ENCODE measurements at places on chromosomes 12 and 14.

DNA sequence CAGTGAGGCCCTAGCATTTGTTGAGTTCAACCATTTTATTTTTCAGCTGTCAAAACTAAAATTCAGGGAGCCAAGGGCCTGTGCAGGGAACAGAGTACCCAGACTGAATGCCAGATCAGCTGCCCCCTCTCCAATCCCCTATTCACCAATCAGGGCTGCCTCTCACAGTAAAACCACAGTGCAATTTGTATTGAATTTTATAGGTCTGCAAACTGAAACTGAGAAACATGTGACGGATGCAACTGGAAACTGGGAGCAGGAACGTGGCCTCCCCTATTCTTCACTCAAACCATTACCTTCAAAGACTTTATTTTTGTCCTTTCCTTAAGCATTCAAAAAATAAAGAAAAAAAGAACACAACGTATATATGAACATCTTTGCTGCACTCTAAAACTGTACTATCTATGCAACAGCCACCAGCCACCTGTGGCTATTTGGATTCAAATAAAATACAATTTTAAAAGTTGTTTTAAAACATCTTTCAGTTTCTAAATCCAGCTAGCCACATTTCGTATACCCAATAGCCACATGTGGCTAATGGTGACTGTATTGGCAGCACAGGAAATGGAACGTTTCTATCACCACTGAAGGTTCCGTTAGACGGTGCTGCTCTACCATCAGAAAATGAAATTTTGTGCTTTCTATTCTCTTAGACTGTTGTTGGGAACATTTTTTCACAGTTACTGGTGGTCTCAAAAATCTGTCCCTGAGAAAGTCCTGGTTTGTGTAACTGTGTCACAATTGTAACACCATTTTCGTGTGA, 371.3 kb upstream of the FAR2 start:
- no peak for DNase-seq

DNA sequence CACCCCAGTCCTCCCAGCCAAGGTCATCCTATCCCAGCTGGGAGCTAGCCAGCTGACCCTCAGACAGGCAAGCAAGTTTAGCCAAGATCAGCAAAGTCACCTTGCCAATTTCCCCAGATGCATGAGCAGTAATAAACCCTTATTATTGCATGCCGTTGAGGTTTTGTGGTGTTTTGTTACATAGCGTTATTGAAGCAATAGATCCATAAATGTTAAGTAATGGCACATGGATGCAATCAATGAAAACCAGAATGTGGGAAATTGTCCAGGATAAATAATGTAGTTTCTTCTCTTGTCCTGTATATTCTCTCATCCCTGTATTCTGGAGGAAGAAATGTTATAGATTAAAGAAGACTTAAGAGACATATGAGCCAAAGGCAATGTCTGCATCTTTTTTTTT, 18.0 kb upstream of the TMEM260 start:
- DNase-seq = peak; percentile 11

DNA sequence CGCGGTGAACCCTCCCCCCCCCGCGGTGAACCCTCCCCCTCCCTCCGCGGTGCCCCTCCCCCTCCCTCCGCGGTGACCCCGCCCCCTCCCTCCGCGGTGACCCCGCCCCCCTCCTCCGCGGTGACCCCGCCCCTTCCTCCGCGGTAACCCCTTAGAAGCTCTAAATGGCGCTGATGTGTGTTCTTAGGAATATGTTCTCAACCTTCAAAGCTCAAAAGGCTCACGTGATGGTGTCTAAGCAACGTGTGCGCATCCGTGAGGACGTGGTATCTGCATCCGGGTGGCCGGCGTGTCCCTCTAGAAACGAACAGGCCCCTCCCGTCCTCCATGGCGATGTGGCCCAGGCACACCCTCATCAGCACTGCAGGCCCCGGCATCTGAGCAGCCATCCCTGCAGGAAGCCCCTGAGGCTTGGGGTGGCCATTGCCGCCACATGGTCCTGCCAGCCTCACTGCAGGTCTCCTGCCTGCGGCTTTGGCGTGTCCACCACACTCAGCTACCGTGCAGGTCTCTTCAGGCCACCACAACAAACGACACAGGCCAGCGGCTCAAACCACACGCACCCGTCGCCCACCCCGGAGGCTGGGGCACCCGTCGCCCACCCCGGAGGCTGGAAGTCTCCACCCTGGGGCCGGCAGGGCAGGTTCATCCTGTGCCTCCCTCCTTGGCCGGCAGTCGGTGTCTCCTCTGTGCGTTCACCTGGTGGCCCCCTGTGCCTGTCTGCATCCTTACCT, 14.5 kb upstream of the FBRSL1 start:
- no peak for DNase-seq

GRCh38 chr12:104721039-104721405, 237.1 kb downstream of the SLC41A2 start:
- no peak for DNase-seq

DNA sequence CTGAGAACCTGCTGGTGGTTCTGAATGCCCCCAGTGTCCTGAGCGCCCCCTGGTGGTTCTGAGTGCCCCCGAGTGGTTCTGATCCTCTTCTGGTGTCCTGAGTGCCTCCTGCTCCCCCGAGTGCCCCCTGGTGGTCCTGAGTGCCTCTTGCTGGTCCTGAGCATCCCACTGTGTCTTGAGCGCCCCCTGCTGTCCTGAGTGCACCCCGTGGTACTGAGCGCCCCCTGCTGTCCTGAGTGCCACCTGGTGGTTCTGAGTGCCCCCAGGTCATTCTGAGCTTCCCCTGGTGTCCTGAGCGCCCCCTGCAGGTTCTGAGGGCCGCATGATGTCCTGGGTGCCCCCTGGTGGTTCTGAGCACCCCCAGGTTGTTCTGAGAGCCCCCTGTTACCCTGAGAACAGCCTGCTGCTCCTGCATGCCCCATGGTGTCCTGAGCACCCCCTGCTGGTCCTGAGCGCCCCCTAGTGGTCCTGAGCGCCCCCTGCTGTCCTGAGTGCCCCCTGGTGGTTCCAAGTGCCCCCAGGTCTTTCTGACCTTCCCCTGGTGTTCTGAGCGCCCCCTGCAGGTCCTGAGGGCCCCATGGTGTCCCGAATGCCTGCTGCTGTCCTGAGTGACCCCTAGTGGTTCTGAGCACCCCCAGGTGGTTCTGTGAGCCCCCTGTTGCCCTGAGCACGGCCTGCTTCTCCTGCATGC, 1165.4 kb downstream of the TMEM121 start:
- DNase-seq = no peak

DNA sequence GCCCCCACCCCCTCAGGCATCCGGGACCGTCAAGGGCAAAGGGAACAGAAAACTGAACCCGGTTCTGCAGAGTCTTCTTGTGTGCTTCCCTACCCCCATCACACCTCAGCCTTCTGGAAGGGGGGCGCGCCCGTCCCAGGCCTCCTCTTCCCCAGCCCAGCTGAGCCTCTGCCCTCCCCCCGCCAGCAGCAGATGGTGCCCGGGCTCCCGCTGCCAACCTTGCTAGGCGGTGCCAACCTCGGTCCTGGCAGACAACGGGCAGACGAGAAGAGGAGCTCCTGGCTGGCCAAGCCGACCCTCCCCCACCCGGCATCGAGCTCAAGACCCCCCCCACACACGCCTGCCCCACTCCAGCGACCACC, 8.7 kb downstream of the STAC3 start:
- no peak for DNase-seq

DNA sequence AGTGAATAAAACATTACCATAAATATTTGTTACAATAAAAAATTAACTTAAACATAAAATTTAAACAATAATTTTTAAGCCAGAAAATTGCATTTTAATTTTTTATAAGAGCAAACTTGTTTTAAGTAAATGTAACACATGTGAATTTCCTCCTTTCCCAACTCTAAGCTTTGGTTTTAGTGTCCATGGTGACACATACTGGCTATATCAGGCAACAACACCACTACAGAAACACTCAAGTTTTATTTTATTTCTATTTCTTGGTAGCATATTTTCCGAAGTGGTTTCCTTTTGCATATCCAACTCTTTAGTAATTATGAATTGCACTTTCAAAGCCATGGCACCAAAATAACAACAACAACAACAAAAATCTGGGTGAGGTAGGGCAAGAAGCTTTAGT, 2.2 kb downstream of the NELL2 start:
- DNase-seq = peak; percentile 3

DNA sequence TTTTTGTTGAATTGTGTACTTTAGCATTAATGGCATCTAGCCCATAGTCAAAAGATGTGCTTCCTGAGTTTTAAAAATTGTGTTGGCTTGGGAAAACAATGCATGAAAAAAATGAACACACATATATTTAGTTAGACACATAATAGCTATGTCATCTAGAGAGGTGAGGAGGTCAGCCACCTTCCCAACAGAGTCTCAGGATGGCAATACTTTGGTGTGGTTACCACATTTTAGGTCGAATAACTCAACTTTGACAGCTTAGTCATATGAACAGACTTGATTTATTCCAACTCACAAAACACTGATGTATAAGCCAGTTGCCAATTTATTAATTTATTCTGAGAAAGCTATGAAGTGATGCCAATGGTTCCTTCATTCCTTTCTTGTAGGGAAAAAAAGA, 114.0 kb downstream of the ETNK1 start:
- no peak for DNase-seq

DNA sequence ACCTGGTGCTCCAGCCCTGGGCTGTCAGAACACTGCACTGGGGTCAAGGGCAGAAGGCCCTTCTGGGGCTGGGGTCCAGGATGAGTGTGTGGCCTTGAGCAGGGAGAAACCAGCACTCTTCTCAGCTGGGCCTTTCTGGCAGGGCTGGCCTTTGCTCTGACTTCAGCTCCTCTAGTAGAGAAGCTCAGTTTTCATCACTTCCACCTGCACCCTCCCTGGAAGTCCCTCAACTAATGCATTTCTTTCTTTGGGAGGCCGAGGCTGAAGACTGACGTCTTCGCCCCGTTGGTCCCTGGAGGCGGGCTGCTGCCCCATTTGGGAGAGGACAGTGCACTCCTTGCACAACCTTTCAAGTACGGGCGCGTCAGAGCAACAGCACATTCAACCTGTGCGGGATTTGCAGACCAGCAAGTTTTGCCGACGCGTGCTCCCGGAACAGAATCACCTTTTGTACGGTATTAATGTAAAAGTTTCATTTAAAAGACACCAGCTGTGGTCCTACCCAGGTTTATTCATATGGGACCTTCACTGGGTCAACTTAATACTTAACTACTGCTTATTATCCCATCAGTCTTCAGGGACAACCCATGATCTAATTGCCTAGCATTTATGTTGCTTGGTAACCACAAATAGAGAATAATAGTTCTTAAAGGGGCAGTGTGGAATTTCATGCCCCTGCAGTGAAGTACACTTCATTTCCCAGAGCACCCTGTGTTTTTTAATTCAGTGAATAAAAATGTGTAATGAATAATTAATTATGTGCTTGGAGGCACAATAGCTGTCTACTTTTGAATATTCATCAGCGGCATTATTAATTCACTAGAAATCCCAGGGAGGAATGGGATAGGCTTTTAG, 134.8 kb upstream of the VRK1 start:
- DNase-seq = no peak

GRCh38 chr14:94680862-94681288, 68.7 kb downstream of the SERPINA3 start:
- DNase-seq = no peak

DNA sequence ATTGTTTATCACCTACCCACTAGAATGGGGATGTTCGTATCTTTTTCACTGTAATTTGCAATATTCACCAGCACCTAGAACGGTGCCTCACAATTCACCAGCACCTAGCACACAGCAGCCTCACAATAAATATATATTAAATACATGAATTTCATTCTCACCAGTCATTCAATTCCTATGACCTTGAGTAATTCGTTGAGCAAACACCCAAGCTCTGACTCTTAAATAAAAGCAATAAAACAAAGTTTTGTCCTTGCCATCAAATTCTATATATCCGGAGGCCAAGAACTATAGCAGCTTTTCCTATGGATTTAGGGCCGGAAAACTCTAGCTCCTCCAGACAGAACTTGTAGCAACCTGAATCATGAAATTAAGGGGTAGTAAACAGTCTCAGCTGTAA, 981 bp downstream of the VTI1B start:
- peak; percentile 18 for DNase-seq

GRCh38 chr14:42078345-42078744, 471.7 kb downstream of the LRFN5 start:
- no peak for DNase-seq

- no peak for DNase-seq
These were observed 11.1 kb upstream of the GPR132 start for GRCh38 chr14:105076296-105076804.

DNA sequence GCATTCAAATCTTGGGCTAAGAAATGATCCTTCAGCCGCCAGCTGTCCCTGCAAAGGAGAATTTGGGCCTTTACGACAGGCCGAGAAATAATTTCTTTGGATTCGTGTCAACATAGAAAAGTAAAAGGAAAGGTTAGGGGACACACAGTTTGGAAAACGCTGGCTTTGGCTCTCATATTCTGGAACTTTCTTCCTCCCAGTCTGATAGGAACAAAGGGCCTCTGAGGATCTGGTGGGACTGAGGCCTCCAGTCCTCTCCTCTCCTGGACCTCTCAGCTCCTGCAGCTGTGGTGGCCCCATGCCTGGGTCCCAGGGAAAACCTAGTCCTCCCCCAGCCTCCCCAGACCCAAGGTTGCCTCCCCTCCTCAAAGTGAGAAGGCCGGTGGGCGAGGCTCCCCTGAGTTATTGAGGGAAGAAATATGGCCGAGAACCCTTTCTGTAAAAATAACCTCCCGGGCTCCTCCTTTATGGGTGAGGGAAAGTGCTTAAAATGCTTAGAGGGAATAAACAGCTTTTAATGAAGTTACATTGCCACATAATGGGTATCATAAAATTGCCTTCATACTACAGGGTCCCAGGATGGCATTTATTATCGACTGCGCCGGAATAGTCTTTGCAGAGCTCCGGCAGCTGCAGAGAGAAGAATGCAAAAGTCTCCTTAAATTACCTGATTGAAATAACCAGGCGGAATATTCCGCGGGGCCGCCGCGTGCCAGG, 188.3 kb downstream of the PHETA1 start:
- DNase-seq = no peak

DNA sequence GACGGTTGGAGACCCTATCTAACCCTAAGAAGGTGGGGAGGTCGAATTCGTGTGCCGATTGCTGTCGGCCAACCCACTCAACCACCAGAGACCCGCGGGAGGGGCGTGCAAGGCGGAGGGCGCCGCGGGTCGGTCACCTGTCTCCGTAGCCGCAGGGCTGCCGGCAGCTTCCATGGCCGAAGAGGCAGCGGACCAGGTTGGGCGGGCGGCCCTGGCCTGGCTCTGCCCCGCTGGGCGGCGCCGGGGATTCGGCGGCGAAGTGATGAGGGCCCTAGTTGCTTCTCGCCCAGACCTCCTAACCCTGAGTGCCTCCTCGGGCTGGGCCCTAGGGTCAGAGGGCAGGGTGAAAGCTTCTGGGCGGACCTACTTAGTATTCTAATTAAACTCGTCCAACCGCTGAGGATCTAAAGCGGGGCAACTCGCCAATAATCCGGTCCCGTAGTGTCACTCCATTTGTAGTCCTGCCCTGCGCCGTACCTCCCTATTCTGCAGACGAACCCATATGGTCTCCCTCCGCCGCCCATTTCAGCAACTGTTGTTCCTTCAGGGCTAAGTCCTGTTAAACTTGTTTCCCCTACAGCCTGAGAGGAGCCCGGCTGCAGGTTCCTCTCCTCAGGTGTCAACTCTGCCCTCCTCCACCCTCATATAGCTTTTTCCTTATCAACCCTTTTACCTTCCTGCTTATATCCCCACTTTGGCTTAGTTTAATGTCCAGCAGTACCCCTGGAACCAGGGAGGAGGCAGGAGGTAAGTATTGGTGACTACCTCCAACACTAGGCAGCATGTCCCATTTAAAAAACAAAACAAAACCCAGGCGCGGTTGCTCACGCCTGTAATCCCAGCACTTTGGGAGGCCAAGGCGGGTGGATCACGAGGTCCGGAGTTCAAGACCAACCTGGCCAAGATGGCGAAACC, at the start of gene PYM1:
TSS of gene PYM1 (minus strand) at position 307 of the 915 bp plus-strand sequence. CDS start at position 174, 133 bp downstream.
- peak; percentile 64 for DNase-seq

GRCh38 chr12:87870061-87870460, 159.1 kb downstream of the C12orf50 start:
- DNase-seq = no peak
